Prostate gland (tissue), 2 donors: ENCODE measurements at places on chromosomes 2 and 18.

GRCh38 chr2:75065402-75066008 lies 107.1 kb downstream of the POLE4 start:
- DNase-seq, result no peak

DNA sequence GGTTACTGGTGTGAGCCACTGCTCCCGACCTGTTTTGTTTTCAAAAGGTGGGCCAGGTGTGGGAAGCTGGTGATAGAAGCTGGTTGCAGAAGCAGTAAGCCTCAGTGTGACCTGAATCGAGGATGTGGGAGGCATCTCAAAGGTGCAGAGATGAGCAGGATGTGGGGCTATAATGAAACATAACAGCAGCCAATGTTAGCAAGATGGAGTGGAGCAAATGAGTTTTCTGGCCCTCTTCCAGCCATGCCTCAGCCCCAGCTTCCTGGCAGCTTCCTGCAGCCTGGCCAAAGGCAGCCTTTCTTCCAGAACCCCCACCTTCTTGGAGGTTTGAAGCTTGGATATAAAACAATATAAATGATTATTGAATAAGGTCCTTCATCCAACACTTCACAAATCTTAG lies 184.8 kb downstream of the NCK2 start:
- no peak for DNase-seq

- no peak for DNase-seq
These were observed 24.9 kb downstream of the MYO5B start for GRCh38 chr18:50170004-50170403.

- no peak for DNase-seq
These were observed 208.7 kb downstream of the CYP26B1 start for GRCh38 chr2:71938659-71939587.
